Stimulated activated CD8-positive, alpha-beta memory T cell treated with anti-CD3 and anti-CD28 coated beads, Interleukin-12 subunit alpha, Interleukin-12 subunit beta, amount 100 ng/mL, for 1 hour (primary cell): ENCODE measurements at places on chromosomes 3 and 15.
A peak's percentile ranks its signal among the peaks of the same experiment; 100 is the strongest.

DNA sequence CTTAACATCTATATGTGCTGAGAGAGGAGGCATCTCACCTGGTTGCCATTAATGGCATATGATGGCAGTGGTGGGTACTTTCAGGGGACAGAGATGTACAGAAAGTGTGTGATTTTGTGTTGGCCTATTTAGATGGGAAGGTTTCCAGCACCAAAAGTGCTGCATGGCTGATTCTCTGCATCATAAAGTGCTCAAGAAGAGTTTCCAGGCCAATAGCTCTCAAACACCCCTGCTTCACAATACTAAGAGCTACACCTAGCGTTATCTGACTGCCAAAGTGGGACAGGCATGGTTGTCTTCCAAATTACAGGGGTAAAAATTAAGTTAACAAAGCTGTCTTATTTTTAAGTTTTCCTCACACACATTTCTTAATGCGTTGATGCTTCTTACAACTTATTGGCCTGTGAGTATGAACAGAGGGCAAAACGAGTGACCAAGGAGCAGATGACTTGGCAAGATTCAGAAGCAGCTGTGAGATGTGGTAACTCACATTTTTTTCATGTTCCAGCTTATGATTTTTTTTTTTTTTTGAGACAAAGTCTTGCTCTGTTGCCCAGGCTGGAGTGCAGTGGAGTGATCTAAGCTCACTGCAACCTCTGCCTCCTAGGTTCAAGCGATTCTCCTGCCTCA is 41.4 kb upstream of the VEPH1 start:
- DNase-seq = no peak

GRCh38 chr3:30347679-30348216 is 258.7 kb upstream of the TGFBR2 start:
- no peak for DNase-seq

- DNase-seq = no peak
These were observed 40.1 kb upstream of the NR2C2 start for GRCh38 chr3:14907043-14907966.

DNA sequence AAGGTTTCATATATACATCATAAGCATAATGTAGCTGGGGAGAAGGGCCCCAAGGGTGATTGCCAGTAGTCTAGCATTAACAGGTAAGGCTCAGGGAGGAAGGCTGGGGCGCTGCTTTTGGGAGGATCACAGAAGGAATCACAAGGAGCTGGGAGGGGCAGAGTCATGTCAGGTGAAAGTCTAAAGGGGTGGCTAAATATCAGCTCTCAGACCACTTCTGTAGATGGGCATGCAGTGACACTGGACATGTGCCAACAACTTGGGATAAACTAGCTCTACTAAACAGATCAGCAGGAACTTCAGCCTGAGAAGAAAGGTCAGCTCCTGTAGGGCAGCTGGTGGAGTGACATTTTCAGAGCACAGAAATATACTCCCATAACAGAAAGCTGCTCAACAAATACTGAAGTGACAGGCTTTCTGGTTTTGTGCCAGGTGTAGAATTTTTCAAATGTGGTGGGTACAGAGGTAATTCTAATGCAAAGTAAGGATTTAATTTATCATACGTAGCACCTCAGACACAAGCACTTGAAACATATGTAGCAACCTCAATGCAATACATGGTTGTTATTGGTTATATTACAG is 79.4 kb downstream of the PEX5L start:
- DNase-seq = no peak

- DNase-seq = no peak
These were observed 17.1 kb downstream of the TNFSF10 start for GRCh38 chr3:172506094-172506493.

GRCh38 chr3:169266351-169266750 is 397.2 kb downstream of the MECOM start:
- DNase-seq = no peak

DNA sequence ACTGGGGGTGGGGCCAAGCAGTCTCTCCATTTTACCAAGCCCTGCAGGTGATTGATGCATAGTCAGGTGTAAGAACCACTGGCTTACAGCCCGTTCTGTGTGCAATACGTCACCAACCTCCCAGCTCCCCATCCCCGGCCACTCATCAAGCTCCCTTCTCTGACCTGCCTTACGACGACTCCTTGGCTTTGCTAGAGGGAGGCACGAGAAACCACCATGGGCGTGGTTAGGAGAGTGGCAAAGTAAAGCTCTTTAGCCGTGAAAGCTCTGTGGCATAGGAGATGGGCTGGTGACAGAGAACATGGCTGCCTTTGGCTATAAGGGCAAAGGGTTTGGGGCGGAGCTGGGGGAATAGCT is 109.1 kb downstream of the BDH1 start:
- DNase-seq = no peak

- no peak for DNase-seq
These were observed 6.7 kb downstream of the LMOD3 start for GRCh38 chr3:69115731-69116130.

DNA sequence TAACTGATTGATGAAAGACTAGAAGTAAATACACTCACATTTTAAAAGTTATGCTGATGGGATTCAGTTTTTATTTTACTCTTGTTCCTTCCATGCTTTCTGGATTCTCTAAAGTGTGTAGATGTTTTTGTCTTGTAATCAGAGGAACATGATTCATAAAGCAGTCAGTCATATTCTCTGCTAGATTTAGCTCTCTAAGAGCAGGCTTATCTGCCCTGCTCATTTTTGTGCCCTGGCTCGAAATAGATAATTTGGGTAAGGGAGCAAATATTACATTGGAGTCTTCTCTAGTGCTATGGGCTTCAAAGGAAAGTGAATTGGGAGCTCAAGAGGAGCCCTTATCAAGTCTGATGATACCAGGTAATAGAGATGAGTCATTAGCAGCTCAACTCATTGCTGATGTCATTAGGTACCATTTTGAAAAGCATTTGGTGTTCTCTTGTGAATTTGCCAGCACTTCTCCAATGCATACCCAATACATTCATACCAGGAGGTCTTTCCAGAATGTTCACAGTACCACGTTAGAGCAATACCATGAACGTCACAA is 27.7 kb downstream of the SACM1L start:
- DNase-seq = no peak

GRCh38 chr3:45313743-45314403 is 74.5 kb upstream of the LARS2 start:
- no peak for DNase-seq

- DNase-seq = no peak
These were observed 110.8 kb downstream of the TIGIT start for GRCh38 chr3:114404590-114404989.

GRCh38 chr15:85443046-85443445 is 62.6 kb downstream of the AKAP13 start:
- no peak for DNase-seq

- DNase-seq = no peak
These were observed 238.7 kb downstream of the ISL2 start for GRCh38 chr15:76575274-76575673.

DNA sequence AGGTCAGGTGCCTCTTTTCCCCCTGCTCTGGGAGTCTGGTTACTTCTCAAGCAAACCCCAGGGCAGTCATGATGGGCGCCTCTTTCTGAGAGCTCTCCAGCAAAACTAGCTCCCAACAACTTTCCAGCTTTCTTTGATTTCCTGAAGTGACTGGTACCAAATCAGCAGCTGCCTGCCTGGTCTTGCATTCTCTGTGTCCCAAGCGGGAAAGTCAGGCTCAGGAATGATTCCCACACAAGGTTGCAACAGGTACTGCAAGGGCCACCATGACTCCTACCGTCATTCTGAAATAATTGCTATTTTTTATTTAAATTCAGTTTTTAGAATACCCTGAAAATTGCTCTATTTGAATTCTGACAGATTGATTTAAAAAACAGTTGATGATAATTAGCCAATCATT is 658.7 kb downstream of the SQOR start:
- no peak for DNase-seq

DNA sequence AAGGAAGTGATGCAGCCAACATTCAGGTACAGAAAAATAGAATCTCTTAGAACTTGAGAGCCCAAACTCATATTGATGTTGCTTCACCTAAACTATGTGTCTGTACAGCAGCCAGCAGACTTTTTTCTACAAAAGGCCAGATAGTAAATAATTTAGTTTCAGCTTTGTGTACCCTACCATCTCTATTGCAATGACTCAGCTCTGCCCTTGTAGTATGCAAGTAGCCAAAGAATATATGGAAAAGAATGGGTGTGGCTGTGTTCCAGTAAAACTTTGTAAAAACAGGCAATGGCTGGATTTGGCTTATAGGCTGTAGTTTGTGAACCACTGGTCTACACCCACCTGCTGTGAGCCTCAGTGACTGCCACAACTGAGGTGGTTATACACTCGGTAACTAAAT is 392.5 kb upstream of the RARB start:
- no peak for DNase-seq

GRCh38 chr3:77096966-77097890 is 57.3 kb downstream of the ROBO2 start:
- no peak for DNase-seq

DNA sequence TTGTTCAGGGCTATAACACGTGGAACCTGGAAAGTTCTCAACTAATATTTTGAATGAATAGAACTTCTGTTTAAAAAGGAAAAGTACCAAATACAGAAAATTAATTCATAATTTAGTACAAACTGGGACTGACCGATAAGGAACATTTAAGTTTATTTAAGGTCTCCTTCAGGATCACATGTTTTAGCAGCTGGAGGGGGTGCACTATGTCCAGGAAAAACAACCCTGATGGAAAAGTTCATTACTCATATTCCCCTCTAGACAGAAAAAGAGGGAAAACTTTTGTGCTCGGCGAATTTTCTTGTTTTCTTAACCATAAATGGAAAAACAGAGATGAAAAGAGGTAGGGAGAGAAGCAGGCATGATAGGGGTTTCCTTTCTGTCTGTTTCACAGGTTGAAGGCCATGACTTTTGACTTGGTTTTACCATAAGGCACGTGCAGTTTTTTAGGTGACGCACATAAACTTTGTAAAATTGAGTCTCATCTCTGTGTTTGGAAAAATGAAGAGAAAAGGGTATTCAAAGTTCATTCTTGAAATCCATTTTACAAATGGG is 26.5 kb downstream of the FRMD4B start:
- no peak for DNase-seq

DNA sequence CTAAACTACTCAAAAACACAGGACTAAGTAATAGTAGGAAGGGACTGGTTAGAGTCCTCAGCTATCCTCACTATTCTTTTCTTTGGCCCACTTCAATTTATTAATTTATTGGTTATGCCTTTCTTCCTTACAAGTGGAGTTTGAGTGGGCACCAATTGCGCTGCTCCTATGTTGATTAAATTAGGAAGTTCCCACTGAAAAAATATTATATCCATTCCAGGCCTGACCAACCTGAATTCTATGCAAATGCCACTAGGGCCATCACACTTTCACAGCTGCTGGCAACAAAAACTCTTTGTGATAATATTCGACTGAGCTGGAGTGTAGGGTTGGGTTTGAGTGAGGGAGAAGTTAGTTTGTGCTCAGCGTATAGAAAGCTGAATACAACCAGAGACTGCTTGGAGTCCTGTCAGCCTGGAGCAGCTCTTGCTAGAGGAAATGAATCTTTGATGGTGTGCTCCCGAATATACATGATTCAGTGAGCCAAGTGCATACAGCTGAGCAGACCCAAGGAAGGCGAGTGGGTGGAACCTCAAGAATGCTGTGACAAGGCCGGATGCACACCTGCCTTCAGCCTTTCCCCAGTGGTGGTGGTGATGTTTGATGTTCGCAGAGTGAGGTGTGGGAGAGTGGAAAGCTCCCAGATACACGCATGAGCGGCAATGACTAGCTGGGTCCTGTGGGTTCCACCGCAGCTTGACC is 1.5 kb downstream of the ARHGEF3 start:
- DNase-seq = peak; percentile 64

- DNase-seq = no peak
These were observed 656.7 kb upstream of the CCDC54 start for GRCh38 chr3:106720510-106720909.

DNA sequence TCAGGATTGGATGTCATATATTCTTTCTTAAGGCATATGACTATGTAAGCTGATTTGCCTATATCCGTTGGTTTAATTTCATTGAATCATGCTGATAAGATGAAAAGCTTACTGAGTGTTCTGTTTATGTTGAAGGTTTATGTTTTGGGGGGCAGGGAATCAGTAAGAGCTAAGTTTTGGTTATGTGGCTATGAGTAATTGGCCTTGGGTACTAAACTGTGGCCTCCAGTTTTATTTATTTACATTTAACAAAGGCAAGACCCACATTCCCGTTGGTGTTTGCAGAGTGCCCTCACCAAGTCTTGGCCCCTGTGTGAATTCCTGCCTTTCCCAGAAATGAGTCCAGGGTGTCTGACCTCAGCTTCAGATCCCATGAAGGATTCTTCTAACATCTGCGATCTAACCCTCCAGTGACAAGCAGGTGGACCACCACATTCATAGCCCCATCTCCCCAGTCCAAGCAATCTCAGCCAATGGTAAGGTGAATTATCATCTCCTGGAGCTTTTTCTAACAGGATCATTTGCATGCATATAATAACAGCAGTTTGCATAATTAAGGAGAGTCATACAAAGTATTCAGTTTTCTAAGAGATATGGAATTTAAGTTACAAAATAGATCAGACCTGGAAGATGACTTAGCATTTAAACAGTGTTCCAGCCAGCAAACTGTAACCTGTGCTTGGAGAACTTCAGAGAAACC is 27.4 kb downstream of the GLDN start:
- DNase-seq = no peak

GRCh38 chr3:114057011-114057347 is 442 bp downstream of the QTRT2 start:
- no peak for DNase-seq

DNA sequence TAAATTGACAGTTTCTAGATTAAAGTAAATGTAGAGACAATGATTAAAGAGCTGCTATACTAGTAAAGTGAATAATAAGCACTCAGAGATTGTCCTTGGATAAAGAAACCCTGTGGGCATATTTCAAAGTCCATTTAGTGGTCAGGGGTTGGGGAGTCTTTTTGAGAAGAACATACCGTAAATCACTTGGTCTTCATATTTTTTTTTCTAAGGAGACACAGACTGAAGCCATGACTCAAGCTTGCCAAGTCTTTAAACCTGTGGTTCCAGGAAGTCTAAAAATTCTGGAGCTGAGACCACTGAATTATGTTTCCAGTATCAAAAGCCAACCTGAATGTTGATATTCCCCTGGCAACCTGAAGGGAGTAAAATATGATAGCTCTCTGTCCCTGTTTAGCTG is 171.0 kb downstream of the TPRG1 start:
- no peak for DNase-seq
